ENCODE measurements at places on chromosomes 5 and 9.

DNA sequence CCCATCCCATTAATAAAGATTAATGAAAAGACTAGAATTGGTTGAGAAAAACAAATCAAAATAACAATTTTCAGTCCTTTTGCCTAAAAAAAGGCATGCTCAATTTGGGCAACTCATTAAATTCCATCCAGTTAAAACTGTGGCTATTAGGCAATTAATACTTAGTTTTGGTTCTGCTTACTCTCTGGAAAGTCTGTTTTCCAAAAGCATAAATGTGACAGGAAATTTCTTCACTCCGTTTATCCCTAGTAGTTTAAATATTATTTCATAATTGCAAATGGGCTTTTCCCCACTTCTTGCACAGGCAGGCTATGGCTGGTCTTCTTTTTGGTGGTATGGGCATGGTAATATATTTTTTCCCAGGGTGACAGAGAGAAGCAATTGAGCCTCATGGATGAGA, 373.3 kb upstream of the KLF4 start:
- no peak for DNase-seq

GRCh38 chr5:169389318-169389717, 88.4 kb upstream of the SLIT3 start:
- no peak for DNase-seq

DNA sequence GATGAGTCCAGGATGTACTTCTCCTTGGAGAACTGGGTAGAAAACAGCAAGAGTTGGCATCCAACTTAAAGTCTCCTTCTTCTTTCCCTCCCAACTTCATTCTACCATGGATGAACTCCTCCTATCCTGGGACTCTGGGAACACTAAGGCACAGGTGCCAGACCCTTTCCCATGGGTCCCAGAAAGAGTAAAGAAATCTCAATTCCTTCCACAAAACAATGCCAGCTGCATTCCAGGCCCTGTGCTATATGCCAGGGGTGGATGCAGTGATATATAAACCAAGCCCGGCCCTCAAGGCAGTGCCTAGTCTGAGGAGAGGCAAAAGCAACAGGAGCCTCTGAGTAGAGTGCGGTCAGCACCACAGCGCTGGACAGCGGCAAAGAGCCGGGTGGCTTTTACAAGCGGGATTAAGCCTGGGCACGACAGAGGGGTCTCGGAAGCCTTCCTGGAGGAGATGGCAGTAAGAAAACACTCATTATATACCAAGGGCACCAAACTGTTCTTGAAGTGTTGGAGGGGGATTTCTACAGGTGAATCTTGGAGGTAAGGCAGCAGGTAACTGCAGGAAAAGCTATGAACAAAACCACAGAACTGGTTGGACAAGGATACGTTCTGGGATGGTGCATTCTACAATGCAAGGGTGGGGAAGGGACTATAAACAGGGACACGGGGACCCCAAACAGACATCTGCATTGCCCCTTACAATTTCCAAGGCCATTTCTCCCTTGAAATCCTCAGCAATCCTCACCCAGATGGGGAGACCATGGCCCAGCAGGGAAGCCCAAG, 16.4 kb upstream of the TOR2A start:
- DNase-seq = no peak

DNA sequence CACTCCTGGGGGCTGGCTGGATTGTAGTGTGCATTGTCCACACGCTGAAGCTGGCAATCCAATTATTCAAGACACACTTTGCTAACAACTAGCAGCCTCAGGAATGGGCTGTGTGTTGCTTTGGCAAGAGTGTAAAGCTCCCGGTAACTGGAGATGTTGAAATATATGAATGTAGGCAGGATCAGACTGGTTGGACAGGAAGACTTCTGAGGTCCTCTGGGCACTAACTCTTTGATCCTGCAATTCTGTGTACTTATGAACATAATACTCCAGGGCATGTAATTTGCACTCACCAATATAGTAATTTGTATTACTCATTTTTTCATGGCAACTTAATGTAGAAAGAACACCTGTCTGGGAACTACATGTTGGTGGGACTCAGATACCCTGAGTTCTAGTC, 106.7 kb upstream of the SLC28A3 start:
- DNase-seq = no peak

DNA sequence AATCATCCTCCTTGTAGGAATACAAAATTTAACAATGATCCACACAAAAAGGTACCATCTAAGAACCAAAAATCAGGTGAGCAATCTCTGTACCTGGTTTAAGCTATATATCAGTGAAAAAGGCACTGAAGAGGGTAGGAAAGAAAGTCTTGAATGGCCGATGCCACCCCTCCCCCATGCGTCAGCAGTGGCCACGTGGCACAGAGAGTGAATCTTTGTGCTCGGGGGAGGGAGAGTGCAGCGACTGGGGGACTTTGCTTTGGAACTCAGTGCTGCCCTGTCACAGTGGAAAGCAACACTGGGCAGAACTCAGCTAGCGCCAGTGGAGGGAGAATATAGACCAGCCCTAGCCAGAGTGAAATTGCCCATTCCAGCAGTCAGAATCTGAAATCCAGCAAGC, 28.3 kb upstream of the PDE4D start:
- no peak for DNase-seq

DNA sequence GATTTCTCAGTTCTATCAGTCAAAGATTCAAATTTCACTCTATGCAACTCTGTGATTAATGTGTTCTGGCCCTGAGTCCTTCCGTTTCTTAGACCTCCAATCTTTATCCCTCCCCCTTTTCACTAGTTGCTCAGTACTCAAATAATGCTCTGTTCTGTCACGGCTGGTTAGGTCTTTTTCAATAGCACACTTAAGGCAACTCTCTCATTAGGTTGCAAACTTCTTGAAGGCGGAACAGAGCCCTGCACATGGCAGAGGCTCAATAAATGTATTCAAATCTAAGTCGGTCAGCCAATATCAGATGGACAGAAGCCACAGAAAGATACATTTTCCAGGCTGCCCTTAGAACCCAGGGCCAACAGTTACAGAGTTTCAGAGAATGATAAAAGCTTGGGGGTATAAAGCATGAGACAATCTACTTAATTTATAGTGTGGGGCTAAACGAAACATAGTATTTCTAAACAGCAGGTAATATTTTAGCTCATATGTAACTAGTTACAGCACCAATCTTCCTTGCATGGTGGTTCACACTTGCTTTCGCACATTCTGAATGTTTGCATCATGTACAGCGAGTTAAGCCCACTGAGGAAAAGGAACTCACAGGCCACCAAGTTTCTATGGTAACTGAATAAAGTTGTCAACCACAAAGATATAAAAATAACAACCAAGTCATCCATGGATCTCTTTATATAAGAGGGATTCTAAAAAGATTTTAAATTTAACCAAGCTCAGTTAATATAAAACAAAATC, 67.1 kb upstream of the GOLPH3 start:
- no peak for DNase-seq

DNA sequence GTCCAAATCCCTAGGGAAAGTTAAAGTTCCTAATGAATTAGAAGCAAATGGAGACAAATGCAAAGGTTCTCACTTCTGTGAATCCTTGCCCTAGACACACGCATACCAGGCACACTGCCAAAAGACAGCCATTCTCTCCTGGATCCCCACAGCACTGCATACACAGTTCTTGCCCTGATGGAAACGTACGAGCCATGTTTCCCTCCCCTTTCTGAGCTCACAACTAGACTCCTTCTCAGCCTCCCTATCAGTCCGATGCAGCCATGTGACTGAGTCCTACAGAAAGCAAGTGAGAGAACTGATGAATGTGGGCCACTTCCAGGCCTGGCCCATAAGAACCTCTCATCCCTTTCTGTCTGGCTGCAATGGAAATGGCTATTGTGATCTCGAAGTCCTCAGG, 92.0 kb downstream of the ZNF608 start:
- no peak for DNase-seq

DNA sequence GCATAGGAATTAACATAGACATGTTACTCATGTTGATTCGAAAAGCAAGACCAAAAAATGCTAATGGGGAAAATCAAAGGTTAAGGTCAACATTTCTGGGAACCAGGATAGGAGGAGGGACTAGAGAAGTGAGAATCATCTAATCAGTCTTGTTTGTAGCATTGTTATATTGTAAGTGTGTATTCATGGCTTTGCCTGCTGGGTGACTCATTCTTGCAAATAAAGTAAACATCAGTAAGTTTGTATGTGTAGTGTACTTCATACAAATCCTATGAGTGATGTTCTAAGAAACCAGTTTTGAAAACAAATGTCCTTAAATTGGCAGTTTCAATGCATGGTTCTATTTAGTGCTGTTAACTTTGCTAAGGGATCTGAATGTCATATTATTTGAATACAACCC, 79.0 kb upstream of the TMEM252 start:
- no peak for DNase-seq

DNA sequence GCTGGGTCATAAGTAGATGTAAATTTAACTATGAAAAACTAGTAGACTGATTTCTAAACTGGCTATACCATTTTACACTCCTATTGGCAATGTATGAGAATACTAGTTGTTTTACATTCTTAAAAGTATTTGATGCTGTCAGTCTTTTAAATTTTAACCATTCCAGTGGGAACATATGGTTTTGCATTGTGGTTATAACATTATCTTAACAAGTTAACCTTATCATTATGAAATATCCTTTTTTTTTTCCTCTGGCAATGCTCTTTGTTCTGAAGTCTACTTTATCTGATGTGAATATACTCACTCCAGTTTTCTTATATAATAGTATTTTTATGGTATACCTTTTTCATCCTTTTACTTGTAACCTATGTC, 548.9 kb upstream of the CLINT1 start:
- DNase-seq = no peak

- DNase-seq = no peak
Observed at GRCh38 chr5:146967646-146968045, 89.1 kb upstream of the PPP2R2B start.

- DNase-seq = no peak
Observed at GRCh38 chr9:97786341-97786740, 66.7 kb upstream of the FOXE1 start.

DNA sequence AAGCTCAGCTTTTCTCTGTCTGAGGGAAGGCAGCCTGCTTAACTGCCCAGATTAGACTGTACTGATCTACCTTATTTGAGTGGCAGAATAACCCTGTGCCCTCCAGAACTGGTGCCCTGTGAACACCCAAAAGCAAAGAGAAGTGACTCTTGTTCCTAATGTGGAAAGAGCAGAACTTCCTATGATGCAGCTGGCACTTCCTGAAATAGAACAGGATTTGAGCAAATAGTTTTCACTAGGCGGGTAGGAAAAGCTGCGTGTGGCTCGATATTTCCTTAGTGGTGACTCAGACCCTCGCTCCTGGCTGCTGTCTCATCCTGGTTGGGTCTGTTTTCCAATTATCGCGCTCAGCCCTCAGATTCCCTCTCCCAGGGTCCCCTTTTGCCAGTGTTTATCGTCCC, 89.9 kb downstream of the SH3TC2 start:
- no peak for DNase-seq

DNA sequence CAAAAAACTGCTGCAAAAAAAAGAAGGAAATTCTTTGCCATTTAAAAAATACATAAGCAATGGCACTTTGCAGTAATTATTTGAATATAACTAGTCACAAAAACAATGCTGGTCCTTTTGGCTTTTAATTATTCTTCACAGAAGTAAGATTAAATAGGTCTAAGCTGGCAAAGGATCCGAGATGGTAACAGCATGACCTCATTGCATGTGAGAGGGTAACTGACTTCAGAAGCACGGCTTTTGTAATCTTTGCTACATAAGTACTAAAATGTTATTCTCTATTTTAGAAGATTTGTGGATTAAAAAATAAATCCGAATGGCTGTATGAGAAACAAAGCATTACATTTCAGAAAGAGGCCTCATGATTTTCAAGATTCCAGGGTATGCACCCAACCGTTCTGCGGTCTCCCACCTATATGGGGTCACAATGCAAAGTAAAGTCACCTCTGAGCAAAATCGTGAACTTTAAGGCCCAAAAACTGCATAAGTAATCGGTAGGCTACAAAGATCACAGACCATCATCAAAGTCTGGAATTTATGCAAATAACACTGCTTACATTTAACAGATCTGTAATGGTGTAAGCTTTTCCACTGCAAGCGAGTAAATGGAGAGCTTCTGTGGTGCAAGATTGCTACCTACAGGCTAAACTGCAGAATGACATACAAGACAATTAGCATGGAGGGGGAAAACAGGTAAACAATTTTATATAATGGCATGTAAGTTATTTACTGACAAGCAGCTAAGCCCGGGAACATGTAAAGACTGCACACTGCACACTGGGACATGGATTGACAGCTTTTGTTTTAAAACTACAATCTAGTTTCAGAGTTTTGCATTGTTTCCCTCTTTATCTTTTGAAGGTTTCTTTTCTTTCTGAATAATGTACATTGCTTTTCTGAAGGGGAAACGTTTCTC, 231.6 kb downstream of the SLF1 start:
- no peak for DNase-seq

- DNase-seq = no peak
Observed at GRCh38 chr5:133287500-133287899, 235.7 kb downstream of the HSPA4 start.

- no peak for DNase-seq
Observed at GRCh38 chr5:8695902-8696845, 827.2 kb downstream of the MTRR start.

- no peak for DNase-seq
Observed at GRCh38 chr9:120336021-120336752, 243.8 kb downstream of the CDK5RAP2 start.

GRCh38 chr5:121226765-121227164, 624.9 kb upstream of the FTMT start:
- DNase-seq = no peak

- no peak for DNase-seq
Observed at GRCh38 chr9:8332871-8333270, 533.3 kb upstream of the DMAC1 start.

- no peak for DNase-seq
Observed at GRCh38 chr9:100445161-100445902, 18.4 kb downstream of the MSANTD3 start.

DNA sequence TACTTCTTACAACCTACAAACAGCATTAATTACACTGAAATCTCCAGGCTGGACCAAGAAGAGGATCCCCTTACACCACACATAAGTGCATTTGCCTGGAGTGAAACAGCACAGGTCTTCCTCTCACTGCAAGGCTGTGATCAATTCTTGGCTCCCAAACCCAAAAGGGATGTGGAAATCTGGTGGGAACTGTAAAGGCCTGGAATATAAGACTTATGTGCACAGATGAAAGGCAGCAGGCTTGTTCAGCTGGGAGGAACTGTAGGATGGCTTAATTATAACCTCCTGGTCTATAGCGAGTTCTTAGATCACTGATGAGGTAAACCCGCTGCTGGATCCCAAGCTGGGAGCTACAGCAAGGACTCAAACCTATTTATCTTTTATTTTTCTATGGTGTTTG, 182.9 kb upstream of the TNC start:
- no peak for DNase-seq

- DNase-seq = no peak
Observed at GRCh38 chr5:140134277-140134935, 8.7 kb downstream of the IGIP start.

DNA sequence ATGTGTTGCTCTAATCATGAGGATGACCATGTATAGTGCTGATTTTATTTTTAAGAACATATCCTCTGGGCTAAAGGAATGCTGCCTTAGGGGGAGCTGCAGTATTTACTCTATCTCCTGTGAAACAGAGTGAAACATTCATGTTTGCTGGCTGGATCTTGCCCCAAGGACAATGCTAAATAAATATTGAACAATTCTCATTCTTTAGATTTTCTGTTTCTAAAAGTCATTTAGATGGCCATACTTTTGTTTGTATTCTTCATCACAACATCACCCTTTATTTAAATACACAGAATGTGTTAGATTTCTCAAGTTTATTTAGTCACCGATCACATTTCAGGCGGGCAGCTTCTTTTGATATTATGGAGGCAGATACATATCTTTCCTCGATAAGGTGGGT, 103.3 kb downstream of the ARHGEF28 start:
- DNase-seq = no peak

- no peak for DNase-seq
Observed at GRCh38 chr9:120197605-120198004, 382.4 kb downstream of the CDK5RAP2 start.

Data from stimulated activated CD8-positive, alpha-beta memory T cell treated with anti-CD3 and anti-CD28 coated beads, Interleukin-7, amount 100 ng/mL, for 4 hours (primary cell).